DND-41 (cell line): ENCODE measurements at places on chromosomes 12 and 14.

DNA sequence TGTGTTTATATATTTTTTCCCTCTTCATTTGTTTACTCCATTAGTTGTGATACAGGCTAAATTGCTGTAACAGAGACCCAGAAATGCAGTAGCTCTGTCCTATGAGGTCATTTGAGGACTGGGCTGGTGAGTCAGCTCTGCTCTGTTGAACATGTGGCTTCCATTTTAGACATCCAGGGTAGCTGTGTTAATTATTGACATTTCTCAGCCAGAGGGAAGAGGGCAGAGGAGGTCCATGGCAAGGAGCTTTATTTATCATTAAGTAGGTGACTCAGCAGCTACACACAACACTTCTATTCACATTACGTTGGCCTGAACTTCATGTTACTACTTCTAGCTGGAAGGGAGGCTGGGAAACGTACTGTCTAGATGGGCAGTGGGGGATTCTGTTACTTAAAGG lies 85.4 kb downstream of the PTCSC3 start:
- no peak for DNase-seq

GRCh38 chr12:42284876-42285275 lies 41.0 kb downstream of the ZCRB1 start:
- no peak for DNase-seq

GRCh38 chr12:77442633-77443032 lies 377.3 kb upstream of the E2F7 start:
- no peak for DNase-seq

DNA sequence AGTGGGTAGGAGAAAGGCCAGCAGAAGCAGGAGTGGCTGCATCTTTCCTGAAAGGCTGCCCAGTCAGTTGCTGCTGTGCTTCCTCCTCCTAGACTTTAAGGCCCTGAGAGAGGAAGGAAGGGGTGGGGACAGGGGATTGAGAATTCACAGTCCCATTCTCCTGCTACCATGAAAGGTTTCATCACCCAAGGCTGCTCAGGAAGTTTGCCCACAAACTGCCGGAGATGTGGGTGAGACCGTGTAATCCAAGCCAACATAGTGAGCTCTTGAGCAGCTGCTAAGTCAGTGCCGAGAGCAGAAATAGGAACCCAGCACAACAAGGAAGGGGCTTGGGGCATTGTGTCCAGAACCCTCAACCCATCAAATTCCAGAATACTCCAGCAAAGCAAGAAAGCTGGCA lies at the start of gene CTSG:
Gene CTSG (minus strand): TSS at position 69 of the 400 bp plus-strand sequence. CDS start 27 bp downstream, at position 42.
- DNase-seq = peak; percentile 60

GRCh38 chr12:96185914-96186313 lies 8.3 kb upstream of the ELK3 start:
- DNase-seq = no peak

DNA sequence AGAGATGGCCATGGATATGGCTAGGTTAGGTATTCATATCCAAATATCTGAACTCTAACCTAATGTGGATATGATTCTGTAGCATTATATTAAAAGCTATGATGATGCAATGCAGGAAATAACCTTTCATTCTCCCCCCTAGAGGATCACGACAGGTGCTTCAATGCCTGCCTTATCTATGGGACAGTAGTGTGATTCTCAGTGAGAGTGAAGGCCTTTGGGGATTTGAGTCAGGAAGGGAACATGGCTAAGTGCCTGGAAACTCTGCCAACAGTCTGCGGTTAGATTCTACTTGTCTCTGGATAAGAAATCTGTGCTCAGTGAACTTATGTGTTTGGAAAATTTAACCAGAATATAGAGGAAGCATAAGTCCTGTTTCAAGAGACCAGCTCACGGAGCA lies 81.8 kb downstream of the SLC38A1 start:
- DNase-seq = no peak

DNA sequence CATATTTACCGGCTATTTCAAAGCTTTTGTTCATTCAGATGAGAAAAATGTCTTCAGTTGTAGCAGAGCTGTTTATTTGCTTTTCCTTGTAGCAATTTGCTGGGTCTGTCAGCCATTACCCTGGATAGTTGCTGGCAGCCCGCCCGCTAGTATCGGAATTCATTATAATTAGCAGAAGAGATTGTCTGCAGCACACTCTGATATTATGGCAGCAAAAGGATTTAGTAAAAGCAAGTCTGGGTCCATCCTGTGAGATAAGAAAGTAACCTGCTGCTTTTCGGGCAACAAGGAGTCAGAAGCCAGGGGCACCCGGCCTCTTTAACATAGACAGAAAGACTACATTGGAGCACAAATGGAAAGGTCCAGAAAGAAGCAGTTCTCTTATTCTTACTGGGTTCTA lies 6.1 kb upstream of the SLC35E3 start:
- DNase-seq = no peak

DNA sequence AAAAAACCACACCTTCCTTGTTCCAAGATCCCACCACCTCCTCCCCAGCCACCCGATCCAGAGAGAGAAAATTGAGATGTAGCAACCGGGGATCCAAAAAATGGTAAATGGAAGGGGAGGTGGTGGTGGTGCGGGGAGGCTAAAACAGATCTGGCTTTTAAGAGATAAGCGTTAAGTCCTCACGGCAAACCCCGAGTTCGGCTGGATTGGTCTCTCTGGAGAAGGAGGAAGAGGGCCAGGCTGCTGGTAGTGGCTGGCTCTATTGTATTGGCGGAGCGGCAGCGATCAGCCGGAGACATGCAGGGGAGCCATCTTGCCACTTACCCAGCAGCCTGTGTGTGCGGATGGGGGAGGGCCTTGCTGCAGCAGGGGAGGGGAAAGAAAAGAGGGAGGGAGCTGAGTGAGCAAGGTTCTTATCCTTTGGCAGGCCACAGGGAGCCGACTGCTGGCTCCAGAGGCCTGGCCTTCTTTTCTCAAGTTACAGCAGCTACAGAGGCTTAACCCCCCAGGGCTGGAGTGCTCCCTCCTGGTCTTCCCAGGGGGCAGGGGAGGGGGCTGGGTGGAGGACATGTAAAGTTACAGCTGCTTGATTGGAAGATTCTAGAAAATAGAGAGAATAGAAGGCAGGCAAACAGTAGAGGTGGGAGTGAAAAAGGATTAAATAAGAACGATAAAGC lies 14.1 kb upstream of the CDH24 start:
- peak; percentile 89 for DNase-seq

DNA sequence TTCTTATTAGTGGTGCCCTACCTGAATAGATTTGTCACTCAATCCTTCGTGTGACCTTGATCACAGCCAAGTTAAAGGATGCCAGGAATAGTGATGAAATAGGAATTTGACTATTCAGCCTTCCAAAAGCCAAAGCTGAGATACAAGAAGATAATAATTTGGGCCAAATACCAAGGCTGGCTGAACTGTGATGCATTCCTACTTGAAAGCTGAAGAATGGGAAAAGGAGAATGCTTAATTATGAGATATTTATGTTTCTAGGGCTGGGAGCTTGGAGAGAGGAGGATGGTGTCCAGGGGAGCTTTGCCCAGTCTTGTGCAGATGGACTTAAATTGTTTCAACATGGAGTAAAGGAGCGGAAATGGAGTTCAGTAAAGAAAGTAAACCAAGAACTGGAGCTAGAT lies 5.2 kb downstream of the RNASE7 start:
- DNase-seq = no peak

DNA sequence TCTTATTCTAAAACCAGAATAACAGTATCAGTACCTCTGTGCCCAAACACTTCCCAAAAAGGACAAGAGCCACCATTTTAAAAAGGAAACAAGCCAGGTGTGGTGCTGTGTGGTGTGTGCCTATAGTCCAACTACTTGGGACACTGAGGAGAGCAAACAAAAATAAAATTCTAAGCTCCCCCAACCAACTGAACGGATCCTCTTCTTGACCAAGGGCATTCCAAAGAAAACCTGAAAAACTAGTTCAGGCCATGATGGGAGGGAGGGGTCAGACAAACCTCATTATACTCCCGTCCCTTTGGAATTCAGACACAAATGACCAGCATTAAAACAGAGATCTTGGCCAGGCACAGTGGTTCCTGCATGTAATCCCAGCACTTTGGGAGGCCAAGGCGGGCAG lies 20.5 kb downstream of the SLC11A2 start:
- DNase-seq = no peak

DNA sequence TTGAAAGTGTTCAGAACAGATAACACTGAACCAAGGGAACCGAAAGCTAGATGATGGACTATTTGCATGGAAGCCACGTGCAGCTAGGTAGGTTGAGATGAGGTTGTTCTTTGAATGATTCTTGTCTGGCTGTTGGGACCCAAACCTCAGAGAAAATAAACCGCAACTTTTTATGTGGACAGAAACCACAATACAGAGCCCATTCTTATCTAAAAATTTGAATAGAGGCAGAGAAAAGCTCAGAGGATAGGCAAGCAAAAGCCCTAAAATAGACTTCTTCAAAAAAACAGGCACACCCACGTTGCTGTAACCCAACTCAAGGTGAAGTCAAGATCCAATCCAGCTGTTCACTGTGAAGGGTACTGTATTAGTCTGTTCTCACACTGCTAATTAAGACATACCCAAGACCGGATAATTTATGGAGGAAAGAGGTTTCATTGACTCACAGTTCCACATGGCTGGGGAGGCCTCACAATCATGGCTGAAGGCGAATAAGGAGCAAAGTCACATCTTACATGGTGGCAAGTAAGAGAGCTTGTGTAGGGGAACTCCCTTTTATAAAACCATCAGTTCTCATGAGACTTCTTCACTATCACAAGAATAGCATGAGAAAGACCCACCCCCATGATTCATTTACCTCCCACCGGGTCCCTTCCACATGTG lies 353.8 kb downstream of the AACS start:
- DNase-seq = peak; percentile 7

DNA sequence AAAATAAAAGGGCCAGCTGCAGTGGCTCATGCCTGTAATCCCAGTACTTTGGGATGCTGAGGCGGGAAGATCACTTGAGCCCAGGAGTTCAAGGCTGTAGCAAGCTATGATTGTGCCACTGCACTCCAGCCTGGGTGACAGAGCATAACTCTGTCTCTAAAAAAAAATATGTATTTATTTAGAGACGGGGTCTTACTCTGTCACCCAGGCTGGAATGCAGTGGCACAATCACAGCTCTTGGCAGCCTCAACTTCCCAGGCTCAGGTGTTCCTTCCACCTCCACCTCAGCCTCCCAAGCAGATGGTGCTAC lies 179.3 kb upstream of the ATF7IP start:
- DNase-seq = no peak

DNA sequence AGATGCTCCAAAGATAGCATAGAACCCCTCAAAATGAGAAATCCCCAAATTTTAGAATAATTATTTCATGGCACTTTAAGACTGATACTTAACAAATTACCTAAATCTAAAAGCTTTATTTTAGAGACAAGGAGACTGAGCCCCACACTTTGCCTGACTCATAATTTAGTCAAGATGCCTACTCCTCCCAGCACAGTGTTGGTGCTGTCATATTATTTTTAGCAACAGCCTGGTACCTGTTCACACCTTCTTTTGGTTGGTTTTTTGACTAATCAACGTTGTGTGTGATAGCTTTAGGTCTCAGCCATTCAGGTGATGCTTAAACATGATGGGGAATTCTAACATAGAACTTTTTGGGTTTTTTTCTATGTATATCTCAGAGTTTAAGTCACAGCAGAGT lies 120.2 kb downstream of the SEC23A start:
- no peak for DNase-seq

- peak; percentile 27 for DNase-seq
These were observed 249.2 kb upstream of the AMIGO2 start for GRCh38 chr12:47328831-47329545.

- peak; percentile 92 for DNase-seq
These were observed 6.7 kb downstream of the HDAC7 start for GRCh38 chr12:47812797-47813510.

GRCh38 chr14:24506443-24506842 lies 1.6 kb downstream of the CMA1 start:
- no peak for DNase-seq
